ENCODE measurements at places on chromosomes 3 and 15.
A peak's percentile ranks its signal among the peaks of the same experiment; 100 is the strongest.

DNA sequence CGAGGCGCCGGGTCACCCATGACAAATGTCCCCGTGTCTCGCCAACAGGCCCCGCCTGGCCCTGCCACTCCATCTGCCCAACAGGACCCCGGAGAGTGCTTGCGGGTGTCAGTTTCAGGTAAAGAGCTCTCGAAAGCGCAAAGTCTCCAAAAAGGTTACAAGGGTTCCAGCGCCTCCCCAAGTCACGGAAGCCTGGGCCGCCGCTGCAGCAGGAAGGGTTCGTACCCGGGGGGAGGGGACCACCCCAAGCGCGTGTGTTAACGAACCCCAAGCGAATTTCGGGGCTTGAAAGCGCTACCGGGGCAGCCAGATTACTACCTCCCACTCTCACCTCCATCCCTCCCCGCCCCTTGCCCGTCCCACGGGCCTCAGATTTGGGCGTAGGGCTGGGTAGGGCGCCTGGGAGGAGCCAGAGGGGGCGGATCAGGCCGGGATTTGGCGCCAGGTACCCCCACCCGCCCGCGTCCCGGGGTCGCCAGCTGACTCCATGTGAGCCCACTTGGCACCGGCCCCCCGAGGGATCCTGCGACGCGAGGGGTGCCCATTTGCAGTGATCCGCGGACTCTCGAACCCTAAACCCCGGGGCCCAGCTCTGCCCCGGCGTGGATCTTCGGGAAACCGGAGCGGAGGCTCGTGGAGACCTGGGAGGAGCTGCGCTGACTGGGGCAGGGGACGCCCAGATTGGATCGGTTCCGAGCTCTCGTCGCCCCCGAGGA, 85.9 kb downstream of the NR2F2 start:
- no peak for DNase-seq

- no peak for DNase-seq
Measured at GRCh38 chr3:172256101-172256734, 192.0 kb downstream of the GHSR start.

GRCh38 chr15:31308185-31308639, 18.4 kb upstream of the KLF13 start:
- no peak for DNase-seq

GRCh38 chr3:123328851-123329635, 119.8 kb downstream of the ADCY5 start:
- DNase-seq, result peak; percentile 72

DNA sequence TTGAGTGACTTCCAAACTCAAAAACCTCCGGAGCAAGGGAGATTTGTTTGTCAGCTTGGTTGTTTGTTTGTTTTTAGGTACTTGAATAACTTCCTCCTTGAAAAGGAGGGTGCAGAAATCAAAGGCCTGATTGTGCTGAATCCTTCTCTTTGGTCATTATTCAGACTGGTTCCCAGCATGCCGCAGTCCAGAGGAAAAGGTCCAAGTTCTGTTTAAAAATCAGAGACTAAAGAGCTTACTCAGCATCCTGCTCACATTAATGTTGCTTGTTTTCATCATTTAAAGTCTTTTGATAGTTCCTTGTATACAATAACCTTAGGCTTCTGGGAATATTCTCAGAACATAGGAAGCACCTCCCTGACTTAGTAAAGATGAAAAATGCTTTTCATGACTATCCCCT, 982 bp upstream of the SCG3 start:
- DNase-seq, result no peak

DNA sequence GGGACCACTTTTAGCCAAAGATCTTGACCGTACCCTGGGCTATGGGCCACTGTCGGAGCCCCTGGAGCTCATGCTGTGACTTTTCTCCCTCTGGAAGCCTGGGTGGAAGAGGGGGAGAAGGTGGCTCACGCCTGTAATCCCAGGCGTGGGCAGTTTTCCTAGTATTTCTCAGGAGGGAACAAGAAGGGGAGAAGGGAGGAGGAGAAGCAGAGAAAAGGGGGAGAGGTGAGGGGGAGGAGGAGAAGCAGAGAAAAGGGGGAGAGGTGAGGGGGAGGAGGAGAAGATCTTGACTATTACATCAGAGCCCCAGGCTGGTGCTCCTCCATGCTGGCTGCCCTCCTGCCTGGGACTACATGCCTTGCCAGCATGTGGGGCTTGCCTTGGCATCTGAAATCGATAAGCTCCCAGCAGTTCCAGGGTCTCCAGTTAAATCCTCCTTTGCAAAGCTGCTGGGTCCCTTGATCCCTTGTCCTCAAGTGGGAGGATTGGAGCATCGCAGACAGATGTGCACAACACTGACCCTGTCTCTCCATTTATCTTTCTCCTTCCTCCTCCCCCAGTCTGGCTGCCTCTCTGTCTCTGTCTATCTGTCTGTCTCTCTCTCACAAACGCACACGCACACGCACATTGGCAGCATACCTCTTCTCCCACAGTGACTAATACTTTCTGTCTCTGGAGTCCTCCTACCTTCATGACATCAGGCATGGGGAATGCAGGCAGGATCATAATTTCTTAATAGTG, 41.6 kb downstream of the MRAS start:
- no peak for DNase-seq

- no peak for DNase-seq
Measured at GRCh38 chr3:146892041-146892440, 286.9 kb upstream of the PLSCR5 start.

DNA sequence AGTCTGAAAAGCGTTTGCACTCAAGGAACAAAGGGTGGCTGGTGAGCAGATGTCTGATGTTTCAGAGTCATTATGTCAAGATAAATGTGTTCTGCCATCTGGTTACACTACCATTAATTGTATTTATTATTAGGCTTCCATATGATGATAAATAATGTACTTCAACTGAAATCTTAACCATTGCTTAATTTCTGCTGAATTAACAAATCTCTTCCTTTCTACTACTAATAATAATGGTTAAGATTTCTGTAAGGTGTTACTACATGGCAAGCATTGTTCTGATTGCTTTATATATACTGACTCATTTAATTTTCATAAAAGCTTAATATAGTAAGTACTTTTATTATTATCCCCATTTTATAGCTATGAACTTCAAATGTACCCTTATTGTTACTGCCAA, 68.4 kb upstream of the GALNT15 start:
- no peak for DNase-seq

DNA sequence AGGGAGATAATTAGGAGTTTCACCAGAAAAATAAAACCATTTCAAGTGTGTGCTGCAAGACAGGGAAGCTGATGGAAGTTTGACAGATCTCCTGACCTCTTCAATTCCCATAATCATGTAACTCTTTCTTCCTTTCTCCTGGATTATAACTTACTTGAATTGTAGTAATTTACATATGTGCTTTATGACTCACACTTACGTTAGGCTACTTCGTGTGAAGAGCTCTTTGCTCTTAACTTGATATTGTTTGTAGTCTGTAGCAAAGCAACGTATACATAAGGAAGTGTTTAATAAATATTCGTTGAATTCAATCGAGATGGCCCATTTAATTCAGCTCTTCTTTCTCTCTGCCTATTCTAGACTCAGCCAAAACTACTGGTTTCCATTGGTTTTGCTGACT, 23.5 kb downstream of the ROBO2 start:
- no peak for DNase-seq

- DNase-seq, result no peak
Measured at GRCh38 chr15:80615783-80616391, 79.2 kb upstream of the ABHD17C start.

DNA sequence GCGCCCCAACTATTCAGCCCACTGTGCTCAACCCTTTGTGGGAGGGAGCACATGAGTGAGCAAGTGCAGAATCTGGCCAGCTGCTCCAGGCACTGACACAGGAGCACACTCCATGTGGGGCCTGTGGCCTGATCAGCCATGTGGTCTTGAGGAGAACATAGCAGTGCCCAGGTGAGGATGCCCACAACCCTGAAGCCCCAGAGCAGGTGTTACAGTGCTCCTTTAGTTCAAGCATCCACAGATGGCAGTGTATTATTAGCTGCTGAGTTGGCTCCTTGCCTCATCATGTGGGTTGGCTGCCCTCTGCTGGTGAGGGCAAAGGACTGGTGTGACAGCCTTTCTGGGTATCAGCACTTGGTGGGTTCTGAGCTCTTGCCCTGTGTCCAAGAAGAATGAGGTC, 1588.2 kb downstream of the SI start:
- DNase-seq, result no peak

DNA sequence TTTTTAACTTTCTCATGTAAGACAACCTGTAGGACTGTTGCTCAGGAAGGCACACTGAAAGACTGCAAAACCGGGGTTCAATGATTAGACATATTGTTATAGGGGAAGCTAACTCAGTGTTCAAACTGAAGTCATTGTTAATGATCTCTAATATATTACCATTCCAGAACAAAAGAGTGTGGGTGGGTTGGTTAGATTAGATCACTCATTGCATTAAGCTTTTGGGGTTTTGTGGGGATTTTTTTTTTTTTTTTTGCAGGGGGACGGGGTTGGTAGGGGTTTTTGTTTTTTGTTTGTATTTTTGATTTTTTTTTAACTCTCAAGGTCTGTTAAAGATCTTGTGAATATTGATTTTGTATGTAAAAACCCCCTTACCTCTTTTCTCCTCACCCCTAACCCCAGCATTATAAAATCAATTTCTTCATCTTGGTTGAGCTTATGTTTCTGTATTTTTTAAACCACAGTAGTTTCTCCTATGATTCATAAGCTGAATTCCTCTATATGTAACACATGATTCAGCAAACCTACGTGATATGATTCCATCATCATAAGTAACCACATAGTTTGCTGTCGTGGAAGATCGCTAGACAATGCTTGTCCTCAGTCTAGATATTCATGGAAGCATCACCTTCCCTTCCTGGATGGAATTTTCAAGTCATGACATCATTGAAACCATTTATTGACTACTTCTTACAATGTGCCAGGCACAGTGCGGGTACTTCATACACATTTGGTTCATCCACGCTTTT, 544.1 kb upstream of the MDFIC2 start:
- DNase-seq, result no peak

- no peak for DNase-seq
Measured at GRCh38 chr3:28328188-28329151, 20.1 kb upstream of the ZCWPW2 start.

DNA sequence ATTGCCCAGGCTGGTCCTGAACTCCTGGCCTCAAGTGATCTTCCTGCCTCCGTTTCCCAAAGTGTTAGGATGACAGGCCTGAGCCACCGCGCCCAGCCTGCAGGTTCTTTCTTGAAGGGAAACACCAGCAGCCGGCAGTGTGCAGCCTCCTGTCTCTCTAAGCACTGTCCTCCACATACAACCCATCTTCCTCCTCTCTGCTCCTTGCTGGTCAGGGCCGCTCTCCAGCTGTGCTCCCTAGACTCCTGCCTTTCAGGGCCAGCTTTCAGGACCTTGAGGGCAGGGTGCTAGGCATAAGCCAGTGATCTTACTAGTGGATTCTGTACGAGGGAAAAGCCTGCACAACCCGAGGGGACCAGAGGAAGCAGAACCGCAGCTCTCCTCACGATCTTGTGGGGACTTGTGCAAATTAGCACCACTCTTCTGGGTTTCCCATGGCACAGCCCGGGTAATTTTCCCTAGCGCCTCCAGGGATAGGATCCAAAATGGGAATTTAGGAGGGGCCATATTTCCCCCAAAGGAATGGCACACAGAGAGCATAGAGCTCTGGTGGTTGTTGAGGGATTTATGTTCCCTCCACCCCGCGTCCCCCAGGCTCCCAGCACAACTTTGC, 18.2 kb upstream of the CORO2B start:
- no peak for DNase-seq

DNA sequence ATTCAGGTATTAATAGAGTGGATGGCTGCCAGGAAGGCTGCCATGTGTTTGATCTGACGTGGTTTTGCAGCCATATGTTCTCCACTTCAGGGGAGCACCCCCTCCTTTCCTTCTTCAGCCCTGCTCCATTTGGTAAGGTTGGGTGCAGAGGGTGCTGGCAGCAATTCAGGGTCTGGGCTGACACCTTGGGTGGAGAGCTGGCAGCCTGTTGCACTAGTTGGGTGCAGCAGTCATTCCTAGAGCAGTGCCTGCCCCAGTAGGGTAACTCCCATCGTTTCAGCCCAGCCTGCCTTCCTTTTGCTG, 1.5 kb downstream of the TYRO3 start:
- no peak for DNase-seq
